Endothelial cell (in vitro differentiated cells): ENCODE measurements at places on chromosomes 5 and 9.

DNA sequence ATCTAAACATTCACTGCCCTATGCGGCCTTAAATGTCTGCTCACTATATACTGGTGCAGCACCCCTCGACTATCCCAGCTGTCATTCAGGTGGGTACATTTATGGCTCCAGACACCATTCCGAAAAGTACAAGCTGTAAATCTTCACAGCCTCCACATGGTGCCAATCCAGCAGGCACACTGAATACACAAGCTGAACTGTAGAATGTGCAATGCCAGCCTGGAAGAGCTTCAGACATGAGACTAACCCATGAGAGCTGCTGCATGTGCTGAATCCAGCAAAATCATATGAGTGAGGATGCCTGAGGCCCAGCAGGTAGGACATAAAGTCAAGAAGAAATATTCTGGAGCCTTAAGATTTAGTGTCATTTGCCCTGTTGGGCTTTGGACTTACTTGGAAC, 483.8 kb upstream of the GRIA1 start:
- DNase-seq: no peak

DNA sequence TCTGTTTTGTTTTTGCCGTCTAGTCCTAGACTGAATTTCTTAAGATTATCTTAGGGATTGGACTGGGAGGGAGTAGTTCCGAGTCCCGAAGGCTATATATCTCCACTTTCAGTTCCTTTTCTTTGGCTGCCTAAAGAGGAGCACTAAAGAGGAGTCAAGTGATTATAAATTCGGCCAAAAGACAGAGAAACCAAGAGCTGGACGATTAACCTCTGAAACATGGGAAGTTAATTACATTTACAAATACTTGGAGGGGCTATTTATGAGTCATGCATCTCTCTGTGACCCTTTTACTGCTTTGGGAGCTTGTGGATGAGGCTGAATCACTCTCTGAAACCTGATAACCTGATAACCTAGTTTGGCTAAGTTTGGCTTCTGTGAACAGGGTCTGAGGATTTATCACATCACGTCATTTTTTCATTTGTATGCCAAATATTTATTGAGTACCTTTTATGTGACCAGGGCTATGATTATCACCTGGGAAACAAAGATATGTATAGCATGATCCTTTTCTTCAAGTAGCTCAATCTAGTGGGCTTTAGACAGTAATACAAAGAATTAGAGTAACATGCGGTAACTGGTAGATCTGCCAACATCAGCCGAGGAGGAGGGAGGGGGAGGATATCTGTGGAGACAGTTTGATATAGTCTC, 180.9 kb downstream of the CD180 start:
- no peak for DNase-seq

GRCh38 chr9:13332571-13332970, 53.1 kb upstream of the MPDZ start:
- DNase-seq: no peak

DNA sequence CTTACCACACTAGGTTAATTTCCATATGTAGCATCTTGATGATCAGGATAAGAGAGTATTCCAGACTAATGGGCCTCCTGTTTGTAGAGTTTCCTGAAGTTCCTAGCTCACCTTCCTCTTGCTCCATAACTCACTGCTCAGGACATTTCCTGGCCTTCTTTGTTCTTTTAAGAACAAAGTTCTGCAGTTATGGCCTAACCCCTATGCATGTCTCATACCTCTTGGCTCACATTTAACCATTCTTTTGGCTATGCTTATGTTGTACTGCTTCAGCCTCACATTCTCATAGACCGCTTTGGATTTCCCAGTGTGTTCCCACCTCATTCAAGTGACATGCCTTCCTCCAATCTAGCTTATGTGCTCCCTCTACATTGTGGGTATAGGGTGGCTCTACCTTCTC, 40.5 kb upstream of the HMGCS1 start:
- no peak for DNase-seq

GRCh38 chr9:137552022-137552768, 516 bp downstream of the MRPL41 start:
- DNase-seq: no peak

- DNase-seq: no peak
Measured at GRCh38 chr5:132870801-132871200, 2.7 kb upstream of the LEAP2 start.

GRCh38 chr9:6924988-6925563, 167.3 kb downstream of the KDM4C start:
- DNase-seq: no peak

- DNase-seq: no peak
Measured at GRCh38 chr5:32754284-32754683, 43.2 kb downstream of the NPR3 start.

- no peak for DNase-seq
Measured at GRCh38 chr9:14214065-14214684, 99.8 kb downstream of the NFIB start.

- no peak for DNase-seq
Measured at GRCh38 chr5:148965511-148966265, 97.2 kb downstream of the SH3TC2 start.

- no peak for DNase-seq
Measured at GRCh38 chr9:7508516-7508915, 291.1 kb downstream of the DMAC1 start.

DNA sequence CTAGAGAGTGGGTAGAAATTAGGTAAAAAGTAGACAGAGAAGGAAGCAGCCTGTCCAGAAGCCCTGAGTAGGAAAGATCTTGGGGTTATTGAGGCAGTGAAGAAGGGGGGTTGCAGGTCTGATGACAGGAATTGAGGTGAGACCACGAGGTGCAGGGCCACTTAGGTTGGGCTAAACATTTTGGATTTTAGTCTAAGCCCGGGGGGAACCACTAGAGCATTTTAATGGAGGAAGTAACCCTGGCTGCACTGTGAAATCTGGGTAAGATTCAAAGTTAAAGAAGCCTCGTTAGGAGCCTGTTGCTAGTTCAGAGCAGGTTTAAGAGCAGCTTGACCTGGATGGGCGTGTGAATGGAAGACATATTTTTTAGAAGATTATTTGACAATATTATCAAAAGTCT, 38.3 kb downstream of the MAP3K1 start:
- DNase-seq: no peak

GRCh38 chr5:61966997-61967396, 339.0 kb upstream of the KIF2A start:
- no peak for DNase-seq

DNA sequence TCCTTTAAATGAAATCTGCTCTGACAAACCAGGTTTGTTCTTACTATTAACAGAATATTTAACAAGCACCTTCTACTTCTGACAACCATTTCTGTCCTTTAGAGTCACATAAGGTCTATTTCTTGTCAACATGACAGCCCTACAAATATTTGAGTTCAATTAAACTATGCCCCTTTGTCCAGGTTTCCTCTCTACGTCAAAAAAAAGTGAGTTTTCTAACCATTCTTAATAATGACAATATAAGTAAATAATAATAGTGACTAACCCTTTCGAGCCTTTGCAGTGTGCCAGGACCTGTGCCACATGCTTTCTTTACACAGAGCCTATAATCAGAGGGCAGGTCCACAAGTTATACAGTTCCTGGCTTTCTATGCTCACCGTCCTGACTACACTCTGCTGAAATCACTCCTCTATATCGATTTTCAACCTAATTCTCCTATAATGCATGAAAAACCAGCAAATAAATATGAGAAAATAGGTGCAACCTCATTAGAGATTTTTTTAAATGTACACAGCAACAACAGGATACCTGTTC, 115.0 kb downstream of the CDK5RAP2 start:
- no peak for DNase-seq

GRCh38 chr5:40150896-40151295, 528.8 kb upstream of the PTGER4 start:
- no peak for DNase-seq

- DNase-seq: no peak
Measured at GRCh38 chr5:19855031-19855430, 133.0 kb downstream of the CDH18 start.

DNA sequence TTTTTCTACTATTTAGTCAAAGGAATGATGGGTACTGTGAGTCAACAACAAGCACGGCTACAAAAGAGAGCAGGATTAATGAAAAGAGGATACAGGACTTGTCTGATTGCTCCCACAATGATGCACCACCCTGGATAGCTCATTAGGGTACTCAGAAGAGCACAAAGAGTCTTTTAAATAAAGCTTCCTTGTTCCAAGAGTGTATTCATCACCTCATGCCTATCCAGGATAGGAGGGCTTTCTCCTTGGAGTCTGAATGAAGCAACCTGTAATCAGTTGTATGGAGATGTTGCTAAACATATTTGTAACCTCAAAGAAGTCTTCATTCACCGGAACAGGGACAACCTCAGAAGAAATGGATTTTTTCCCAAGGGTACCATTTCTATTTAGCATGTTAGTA, 219.5 kb upstream of the TMEM161B start:
- no peak for DNase-seq

DNA sequence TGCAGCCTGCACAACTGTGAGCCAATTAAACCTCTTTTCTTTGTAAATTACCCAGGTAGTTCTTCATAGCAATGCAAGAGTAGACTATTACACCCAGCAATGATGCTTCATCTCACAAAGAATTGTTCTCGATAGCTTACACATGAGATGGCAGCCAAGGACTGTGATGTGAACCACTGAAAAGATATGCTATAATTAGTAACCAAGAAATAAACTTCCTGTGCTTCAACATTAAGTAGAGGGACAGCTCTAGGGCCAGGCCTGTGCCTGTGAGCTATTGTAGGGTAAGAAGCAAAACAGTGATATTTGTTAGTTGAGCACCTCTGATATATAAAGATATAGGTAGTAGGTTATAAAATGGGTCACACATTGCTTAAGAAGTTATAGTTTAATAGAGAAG, 41.8 kb upstream of the DPYSL3 start:
- no peak for DNase-seq

DNA sequence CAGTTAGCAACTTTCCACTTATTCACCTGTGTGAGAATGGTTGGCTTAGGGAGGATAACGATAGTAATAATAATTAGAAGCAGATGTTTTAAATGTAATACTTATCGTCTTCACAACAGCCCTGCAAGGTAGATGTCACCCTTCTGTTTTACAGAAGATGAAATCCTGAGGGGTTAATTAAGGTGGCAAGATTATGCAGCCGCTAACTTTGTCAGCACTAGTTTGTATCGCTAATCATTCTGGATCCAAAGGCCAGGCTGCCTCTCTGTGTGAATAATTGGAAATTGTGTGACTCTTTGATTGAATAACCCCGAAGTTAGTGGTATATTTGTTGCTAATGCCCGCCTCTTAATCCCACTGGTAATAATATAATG, 635 bp downstream of the IFT74 start:
- no peak for DNase-seq

DNA sequence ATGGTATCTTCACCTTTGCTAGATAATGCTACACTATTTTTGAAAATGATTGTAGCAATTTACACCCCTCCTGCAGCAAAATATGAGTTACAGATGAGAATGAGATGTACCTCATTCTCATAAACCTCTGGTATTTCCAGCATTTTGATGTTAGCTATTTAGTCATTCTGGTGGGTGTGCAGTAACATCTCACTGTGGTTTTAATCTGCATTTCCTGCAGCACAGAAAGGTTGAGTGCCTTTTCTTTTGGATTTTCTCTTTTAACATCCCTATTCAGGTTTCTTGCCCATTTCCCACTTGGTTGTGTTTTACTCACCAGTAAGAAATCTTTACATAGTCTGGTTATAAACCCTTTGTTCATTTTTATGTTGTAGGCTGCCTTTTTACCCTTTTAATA, 206.2 kb downstream of the NR3C1 start:
- no peak for DNase-seq

GRCh38 chr5:171524466-171524865, 105.0 kb downstream of the FGF18 start:
- no peak for DNase-seq

DNA sequence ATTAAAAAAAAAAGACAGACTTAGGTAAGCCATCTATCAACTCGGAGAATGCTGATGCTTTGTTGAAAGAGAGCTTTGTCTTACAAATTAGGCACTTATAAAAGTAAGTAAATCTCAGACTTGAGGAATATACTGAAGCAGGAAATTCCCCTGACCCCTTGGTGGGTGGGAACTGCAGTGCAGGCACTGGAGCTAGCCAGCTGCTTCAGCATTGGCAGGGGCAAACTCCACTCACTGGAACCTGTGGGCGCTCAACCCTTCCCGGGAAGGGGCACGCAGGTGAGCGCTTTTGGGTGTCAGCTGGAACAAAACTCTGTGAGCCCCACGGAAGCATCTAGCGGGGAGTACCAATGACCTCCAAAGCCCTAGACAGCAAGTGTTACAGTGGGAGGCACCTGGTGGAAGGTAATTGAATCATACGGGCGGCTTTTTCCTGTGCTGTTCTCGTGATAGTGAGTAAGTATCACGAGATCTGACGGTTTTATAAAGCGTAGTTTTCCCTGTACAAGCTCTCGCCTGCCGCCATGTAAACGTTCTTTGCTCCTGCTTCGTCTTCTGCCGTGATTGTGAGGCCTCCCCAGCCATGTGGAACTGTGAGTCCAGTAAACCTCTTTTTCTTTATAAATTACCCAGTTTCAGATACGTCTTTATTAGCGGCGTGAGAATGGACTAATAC, 628.0 kb upstream of the CDH18 start:
- DNase-seq: no peak

GRCh38 chr5:58739051-58739450, 156.2 kb downstream of the RAB3C start:
- no peak for DNase-seq

GRCh38 chr9:95007226-95007869, 280.8 kb downstream of the AOPEP start:
- no peak for DNase-seq

DNA sequence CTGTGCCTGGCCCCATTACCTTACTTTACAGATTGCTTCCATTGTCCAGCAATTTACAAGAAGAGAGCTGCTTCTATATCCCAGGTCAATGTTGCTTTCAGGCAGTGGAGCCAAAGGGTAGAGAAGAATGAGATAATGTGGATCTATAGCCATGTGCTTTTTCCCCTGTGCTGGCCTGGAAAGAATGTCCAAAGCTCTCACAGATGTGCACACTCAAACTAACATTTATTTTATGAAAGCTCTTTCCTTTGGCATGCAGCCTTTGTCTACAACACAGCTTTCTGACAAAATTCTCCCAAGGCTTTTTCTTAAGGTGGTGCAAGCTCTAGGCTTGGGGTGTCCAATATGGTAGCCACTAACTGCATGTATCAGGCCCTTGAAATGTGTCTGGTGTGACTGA, 217.3 kb downstream of the LRRC70 start:
- no peak for DNase-seq

DNA sequence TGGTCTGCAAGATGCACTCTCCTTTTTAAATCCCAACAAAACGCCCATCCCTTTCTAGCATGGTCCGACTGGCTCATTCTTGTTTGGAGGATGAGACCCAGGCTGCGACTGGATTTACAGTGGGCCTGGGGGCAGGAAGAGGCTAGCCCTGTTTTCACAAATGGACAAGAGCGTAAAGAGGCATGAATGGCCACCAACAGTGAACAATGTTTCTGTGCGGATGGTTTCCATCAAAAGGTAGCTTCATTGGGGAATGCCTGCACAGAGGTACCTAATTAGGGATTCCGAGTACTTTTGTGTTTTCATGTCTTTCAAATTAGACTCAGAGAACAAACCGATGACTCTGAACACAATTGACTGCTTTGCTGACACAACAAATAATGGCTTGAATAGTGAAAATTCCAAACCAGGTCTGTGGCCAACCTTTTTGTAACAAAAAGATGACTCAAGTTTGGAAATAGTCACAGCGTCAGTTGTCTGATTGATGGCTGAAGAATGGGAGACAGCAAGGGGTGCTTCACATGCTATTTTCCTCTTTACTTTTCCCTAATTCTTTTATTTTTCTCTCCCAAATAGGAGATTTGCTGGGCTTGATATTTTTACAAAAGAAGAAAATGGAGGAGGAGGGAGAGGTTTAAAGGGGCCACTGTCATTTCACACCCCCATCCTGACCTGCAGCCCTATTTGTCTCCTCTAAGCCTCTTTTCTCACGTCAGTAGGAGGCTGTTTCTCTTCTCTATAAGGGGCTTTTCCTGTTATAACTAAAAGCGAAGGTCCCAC, 208.1 kb upstream of the S1PR3 start:
- no peak for DNase-seq
